GDM1 (cell line): ENCODE measurements at places on chromosomes 3 and 15.
A peak's percentile ranks its signal among the peaks of the same experiment; 100 is the strongest.

DNA sequence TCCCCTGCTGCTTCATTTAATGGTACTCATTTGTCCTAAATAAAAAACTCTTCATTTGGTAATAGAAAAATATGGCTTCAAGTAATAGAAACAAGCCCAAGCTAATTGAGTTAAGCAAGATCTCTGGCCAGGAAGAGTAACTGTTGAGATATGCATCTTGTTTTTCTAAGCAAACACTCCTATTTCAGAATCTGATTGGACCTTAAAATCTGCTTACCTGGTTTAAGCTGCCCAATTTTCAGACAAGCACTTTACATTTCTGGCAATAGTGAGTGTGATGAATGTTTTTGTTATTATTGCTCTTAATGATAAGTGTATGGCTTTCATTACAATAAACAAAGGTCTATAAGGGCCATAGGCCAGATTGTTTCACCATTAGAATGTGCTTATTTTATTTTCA lies 86.2 kb downstream of the CMSS1 start:
- DNase-seq = no peak

DNA sequence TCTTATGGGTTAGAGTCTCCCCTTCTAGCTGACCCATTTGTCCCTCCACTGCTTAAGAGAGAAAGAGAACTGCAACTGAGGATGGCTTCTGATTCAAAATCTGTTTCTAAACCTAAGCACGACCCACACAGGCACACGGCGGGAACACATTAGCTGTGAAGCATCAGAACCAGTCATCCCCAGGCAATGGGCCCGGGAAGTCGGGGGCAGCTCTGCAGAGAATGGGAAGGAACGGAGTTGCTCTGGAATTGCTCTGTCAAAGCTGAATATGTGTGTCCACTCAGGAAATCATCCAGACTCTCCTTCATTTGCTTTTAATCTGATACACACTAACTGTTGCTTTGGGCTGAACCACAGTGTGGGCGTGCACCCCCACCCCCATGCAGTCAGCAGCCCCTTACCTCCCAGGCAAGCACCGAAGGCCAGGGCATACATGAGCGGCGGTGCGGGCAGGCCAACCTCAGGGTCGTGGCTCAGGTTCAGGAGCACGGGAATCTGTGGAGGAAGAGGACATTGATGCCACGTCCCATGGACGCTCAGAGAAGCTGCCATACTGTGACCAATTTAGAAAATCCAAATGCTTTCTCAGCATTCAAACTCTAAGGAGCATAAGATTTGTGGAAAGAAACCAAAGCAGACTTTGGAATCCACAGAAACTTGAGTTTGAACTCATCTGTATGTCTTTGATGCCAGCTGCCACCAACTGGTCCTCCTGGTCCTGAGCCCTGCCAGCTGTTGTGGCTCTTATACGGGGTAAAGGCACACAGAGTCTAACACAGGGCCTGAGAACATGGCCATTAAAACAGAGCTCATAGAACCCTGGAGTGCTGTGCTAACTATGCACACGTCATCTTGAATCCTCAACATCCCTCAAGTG lies 247.9 kb downstream of the OCA2 start:
- DNase-seq = no peak

DNA sequence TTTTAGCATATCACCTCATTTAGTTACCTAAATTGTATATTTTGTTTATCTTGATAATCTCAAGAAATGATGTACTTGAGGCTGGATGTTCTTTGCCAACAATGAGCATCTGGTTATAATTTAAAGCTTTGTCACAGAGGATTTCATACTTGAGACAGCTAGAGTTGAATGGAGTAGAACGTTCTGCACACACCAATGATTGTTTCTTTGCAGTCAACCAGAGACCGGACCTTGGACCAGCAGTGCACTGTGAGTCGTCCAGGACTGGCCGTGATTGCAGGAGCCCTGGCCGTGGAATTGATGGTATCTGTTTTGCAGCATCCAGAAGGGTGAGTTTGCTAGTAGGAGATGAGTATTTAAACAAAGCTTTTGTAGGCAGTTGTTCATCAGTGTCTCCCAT lies 90.4 kb downstream of the ATG7 start:
- no peak for DNase-seq

DNA sequence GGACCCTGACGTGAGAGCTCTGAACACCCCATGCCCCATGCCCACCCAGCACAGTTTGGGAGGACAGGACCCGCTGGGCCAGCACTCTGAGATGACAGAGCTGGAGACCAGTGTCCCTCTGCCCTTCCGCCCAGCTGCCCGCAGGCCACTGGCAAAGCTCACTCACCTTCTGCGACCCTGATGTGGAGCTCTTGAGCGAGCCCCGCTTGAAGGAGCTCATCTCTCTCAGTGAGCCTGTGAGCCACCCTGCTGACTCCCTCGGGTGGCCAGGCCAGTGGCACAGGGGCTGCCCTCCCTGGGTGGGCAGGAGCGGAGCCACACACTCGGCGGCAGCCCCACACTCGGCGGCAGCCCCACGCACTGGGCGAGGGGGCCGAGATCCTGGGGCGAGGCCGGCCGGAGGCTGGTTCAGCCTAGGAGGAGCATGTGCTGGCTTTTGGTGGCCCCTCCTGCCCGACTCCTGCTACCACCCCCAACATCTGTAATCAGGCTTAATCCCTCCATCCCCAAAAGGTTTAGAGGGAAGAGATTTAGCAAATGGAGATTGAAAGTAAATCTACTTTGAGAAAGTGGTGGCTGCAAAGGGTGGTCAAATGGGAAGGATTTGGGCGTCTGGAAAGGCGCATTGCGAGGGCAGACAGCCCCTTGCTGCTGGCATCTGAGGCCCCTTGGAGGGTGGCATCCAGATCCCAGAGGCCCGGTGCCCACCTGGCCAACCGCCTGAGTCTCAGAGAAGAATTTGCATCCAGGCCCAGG lies 59.4 kb upstream of the TRPM1 start:
- no peak for DNase-seq

GRCh38 chr15:39468331-39468730 lies 112.5 kb upstream of the THBS1 start:
- peak; percentile 85 for DNase-seq

DNA sequence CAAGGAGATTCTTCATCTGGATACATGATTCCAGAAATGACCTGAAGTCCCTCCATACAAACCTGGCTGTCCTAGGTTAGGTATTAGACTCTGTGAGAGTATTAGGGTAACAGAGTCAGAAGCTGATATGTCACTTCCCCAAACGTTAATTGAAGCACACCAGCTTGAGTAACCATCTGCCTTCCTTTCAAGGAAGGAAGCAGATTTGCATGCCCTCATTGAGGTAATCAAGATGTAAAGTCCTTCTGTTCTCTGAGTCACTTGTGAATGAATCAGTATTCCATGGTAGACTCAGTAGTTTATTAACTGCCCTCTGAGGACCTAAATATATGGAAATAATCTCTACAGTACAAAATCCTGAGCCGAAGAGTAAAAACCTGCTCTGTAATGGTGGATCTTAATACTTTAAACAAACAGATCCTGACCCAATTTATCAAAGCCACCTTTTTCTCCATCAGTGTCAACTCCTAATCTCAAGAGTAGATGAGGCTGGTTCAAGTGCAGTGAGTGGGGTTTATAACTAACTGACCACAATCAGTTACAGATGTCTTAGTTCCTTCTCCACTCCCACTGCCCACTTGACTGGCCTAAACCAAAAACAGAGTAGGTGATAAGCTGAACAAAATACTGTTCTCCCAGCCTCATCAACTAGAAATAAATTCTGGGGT lies 246.2 kb upstream of the CHRM5 start:
- DNase-seq = no peak

GRCh38 chr15:89362203-89363101 lies 27.8 kb upstream of the POLG start:
- no peak for DNase-seq

DNA sequence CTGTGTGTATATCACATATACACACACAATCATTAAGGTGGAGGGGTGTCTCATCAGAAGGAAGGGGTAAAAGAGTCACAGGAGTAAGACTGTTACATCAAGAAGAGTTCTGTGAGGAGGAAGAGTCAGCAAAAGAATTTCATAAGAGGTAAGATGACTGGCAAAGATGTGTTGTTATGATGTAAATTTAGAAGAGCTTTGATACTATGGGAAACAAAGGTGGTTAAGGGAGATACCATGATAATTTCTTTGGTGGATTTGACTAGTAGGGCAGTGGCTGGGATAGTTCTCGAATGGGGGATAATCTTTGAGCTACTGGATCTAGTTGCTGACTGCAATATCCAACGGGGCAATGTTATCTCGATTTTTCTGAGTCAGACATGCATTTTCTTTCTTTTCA lies 61.6 kb downstream of the STAG1 start:
- DNase-seq = no peak

GRCh38 chr3:11145888-11146287 lies 8.4 kb upstream of the HRH1 start:
- no peak for DNase-seq

GRCh38 chr3:181966393-181966792 lies 254.7 kb downstream of the SOX2 start:
- no peak for DNase-seq

DNA sequence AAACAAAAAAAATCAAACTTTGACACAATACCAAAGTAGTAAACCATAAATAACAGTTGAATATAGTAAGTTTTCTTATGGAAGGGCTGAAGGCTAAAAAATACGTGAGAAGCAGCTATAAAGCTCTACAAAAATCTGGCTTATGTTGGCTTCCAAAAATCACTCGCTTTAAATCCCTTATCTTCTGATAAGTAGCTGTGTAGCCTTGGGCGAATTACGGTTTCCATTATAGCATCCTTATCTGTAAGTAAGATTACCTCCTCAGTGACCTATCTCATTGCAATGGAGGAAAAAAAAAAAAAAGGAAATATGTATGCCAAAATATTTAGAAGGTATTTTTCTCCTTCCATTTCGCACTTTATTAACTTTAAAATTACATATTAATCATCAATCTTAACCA lies 348.6 kb downstream of the PLOD2 start:
- DNase-seq = no peak

GRCh38 chr3:157333551-157333991 lies 103.1 kb upstream of the PTX3 start:
- no peak for DNase-seq

DNA sequence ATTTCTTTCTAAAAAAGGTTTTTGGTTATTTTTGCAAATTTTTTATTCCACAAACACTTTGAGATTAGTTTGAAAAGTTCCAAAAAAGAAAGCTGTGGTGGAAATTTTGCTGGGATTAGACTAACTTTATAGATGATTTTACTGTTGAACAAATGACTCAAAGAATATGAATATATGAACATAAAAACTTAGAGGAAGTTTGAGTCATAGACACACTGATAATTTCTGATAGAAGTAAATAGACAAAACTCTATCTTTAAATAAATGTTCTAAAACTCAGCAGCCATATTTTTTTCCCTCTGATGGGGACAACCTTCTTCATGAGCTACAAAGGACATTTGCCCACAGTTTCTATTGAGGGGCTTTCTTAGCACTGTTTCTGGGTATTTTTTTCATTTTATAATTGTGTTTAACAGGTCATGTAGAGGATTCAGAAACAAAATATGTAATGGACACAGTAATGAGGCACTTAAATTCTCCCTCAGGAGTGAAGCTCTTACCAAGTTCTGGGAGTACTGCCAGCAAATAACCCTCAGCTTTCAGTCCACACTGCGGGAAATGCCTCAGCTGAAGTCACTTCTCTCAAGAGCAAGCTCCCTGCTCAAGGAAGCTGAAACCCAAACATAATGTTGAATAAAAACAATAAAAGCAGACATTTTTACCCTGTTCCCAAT lies 157.6 kb downstream of the NFKBIZ start:
- DNase-seq = no peak

- no peak for DNase-seq
These were observed 29.0 kb upstream of the ATP10A start for GRCh38 chr15:25892126-25892525.

DNA sequence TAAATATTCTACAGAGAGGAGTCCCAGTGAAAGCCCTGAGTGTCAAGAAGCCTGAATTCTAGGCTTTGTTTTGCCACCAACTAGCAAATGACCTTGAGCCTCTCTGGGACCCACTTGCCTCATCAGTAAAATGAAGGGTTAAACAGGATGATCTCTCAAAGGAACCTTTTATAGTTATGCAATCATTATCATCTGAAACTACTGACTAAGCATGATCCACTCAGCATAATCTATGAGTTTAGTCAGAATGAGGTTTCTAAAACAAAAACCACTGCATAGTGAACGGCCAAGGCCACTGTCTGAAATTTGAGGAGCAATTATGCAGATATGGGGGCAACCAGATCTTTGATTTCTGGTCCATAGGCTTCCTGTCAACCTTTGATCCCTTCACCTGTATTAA lies 319.0 kb downstream of the MECOM start:
- no peak for DNase-seq

DNA sequence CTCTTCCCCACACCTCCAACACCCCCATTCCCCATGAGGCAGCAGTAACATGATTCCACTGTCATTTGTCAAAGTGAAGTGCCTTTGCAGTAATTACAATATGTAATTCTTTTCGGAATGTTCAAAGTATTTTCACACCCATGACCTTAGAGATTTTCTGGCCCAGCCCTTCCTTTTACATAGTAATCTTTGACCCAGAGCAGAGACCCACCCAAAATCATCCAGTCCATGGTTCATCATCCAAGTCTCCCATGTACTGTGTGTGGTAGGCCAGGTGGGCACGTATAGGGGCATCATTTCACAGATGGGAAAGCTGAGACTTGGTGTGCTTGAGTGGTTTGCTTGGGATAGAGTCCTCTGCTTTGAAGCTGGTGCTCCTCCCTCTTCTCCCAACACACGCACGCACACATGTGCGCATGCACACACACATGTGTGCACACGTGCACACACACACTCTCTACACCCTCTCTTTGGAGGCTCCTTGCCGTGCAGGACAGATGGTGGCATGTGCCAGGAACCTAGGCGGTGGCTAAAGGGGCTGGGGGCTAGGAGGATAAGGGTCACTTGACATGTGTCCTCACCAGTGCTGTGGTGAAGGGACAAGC lies 284.7 kb upstream of the ROPN1 start:
- DNase-seq = no peak

- no peak for DNase-seq
These were observed 142.8 kb upstream of the PLSCR5 start for GRCh38 chr3:146747928-146748327.

- no peak for DNase-seq
These were observed 45.9 kb upstream of the THBS1 start for GRCh38 chr15:39534996-39535395.

DNA sequence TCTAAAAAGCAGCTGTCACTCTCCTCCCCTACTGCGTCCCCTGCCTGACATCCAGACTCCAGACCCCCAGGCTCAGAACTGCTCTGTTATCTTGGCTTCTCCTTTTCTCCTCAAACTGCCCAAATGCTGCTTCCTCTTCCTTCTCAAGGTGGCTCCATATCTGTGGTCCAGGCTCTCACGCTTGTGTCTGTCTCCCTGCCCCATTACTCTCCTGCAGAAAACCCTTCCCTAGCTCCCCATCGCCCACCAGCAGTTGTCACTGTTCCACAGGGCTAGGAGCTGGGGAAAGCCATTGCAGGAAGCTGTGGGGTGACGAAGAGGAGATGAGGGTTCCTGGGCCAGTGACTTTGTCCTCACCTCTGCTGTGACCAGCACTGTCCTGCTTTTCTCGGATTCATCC lies 30.7 kb upstream of the CGNL1 start:
- no peak for DNase-seq

- DNase-seq = peak; percentile 83
These were observed 38.4 kb upstream of the FURIN start for GRCh38 chr15:90829942-90830440.
